ENCODE measurements at places on chromosomes 16 and 17.

DNA sequence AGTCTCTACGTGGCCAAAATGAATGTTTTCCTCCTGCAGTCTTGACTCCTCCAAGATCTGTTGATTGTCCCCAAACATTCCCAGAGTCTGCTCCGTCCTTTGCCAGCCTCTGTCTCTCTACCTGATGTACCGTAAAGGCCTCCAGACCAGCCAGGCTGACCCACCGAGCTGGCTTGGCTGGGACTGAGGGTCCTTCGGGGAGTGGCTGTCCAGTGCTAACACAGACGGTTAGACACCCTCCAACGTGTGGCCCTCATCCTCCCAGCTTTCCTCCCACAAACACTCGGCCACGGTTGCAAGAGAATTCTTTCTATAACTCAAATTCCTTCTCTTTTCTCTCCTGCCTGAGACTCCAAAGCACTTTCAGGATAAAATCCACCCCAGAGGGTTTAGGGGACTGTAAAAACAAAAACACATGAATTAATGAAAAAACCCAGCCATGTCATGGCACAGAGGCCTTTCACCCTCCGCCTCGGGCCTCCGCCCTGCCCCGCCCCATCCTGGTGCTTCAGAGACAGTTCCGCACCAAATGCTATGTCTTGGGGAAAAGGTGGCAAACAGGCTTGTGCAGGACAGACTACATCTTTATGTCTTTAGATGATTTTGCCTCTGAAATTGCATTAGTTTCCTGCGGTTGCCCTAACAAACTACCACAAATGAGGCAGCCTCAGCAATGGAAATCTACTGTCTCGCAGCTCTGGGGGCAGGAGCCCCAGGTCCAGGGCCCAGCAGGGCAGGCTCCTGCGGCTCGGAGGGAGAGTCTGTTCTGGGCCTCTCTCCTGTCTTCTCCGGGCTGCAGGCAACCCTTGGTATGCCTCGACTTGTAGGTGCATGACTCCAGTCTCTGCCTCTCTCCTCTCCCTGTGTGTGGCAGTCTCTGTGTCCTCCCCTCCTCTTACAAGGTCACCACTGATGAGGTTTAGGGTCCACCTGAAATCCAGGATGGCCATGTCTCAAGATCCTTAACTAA is 72.5 kb upstream of the CBX4 start:
- no peak for DNase-seq

GRCh38 chr17:64291268-64291851 is 28.3 kb upstream of the TEX2 start:
- peak; percentile 24 for DNase-seq

DNA sequence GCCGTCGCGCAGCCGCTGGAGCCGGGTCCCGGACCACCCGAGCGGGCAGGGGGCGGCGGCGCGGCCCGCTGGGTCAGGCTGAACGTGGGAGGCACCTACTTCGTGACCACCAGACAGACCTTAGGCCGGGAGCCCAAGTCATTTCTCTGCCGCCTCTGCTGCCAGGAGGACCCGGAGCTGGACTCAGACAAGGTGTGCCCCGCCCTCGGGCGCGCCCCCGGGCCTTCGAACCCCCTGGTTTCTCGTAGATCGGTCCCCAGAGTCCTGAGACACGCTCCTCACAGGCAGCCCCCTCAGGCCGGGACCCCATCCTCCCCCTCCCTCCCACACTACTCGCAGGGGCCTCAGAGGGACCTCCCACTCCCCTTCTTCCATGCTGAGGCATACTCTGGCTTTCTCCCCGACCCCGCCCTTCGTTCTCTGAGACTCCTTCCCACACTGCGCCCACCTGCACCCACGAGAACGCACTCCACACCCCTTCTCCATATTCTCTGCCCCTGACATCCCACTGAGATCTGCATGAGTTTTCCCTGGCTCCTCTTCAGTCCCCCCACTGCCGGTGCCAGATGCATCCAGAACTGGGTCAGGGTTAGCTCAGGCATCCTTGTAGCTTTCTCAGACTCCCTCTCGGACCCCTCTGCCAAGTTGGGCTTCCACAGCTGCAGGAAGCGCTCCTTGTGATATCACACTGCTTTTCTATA is 523 bp downstream of the KCTD2 start:
- peak; percentile 41 for DNase-seq

DNA sequence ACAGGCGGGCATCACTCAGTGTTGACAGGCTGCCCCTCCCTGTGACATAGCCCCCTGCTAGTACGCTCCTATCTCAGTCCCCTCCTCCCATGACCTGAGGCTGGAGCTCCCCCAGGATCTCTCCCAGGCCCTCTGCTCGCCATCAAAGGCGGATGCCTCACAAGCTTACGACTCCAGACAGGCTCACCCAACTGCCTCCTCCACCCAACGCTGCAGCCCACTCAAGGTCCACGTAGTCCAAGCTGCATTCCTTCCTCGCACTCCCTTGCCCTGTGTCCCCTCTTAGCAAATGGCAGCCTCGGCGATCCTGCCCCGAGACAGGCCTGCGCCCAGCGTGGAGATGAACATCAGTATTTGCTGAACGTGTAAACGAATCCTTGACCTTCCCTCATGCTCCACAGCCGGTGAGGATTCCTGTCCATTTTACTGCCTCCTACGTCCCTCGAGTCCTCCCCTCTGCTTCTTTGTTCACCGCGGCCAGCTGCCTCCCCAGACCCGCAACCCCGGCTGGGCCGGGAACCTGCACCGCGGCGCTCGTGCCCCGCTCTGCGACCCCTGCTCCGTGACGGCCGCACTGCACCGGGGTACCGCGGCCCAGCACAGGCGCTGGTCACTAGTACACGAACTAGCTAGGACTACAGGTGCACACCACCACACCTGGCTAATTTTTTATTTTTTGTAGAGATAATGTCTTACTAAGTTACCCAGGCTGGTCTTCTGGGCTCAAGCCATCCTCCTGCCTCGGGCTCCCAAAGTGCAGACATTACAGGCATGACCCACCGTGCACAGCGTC is 838 bp upstream of the TMEM97 start:
- no peak for DNase-seq

GRCh38 chr16:46976550-46976949 is 3.1 kb upstream of the DNAJA2 start:
- DNase-seq = no peak

DNA sequence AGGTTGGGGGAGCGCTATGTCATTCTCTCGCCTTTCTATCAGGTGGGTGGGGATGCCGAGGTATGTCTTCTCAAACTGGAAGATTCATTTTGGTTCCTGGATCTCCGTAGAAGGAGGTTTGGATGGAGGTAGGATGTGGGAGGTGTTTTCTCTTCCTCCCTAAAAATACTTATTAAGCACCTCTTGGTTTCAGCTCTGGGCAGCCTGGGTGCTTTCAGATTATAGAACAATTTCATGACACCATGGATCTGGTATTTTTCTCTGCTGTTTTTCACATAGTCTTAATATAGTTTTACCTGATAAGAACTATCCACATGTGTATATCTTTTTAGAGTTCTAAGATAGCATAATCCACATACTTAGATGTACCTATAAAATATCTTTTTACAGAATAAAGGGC is 92.9 kb downstream of the YPEL2 start:
- DNase-seq = no peak

DNA sequence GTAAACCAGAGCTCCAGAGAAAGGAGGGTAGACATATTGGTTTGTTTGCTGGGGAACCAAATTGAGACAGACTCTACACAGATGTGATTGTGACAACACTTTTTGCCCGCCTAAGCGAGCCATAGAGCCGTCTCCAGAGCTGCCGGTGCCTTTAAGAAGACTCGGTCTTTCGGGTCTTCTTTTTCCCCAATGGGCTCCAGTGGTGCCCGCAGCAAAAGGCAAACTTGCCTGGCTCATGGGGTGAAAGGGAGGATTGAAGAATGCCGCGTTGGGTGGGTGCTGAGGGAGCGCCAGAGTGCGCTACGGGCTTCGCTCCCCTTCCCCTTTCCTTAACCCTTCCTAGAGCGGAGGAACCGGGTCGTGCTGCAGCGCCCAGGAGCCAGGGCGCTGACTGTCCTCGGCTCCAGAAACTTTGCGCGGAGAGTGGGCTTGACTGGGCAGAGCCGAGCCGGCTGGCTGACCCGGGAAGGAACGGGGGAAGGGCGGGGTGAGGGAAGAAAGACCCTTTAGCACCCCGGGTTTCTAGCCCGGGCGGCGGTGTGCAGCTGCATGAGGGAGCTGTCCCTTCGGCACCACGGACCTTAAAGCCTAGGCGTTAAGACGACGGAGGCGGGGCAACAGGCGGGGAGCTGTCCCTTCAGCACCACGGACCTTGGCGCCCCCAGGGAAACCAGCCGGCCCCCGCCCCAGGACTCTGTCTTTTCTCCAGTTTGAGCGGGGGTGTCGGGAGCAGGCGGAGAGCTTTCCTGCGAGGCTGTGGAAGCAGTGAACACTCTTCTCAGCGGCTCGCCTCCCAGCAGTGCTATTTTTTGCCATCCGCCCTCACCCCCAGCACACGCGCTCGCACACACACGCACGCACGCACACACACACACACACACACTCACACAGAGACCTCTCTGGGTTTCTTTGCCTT is at the start of gene CACNG3:
Gene CACNG3, plus strand, starts transcription at position 880 of the 916 bp plus-strand sequence. CDS start 420 bp downstream, outside the sequence.
- DNase-seq = peak; percentile 46

DNA sequence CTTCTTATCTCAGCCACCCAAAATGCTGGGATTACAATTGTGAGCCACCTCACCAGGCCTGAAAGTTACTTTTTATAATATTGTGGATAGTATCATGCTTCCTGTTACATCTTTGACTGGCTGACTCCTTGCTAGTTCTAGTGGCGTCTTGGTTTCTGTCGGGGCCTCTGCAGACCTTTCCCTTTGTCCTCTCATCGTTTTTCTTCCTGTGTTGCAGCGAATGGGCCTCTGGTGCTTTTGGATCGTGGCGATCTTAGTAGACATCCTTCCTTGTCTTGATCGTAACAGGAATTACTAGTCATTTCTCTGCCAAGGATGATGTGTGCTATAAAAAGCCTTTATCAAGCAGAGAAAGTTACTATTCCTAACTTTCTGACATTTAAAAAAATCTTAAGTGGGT is 20.8 kb downstream of the ASPSCR1 start:
- DNase-seq = no peak
